GM23248 (cell line): ENCODE measurements at places on chromosomes 2 and 18. TPM values are rescaled to one million over a fixed set of nuclear protein-coding genes. Genes with fewer than 3 reads are reported as not detected.
A peak's percentile ranks its signal among the peaks of the same experiment; 100 is the strongest.

DNA sequence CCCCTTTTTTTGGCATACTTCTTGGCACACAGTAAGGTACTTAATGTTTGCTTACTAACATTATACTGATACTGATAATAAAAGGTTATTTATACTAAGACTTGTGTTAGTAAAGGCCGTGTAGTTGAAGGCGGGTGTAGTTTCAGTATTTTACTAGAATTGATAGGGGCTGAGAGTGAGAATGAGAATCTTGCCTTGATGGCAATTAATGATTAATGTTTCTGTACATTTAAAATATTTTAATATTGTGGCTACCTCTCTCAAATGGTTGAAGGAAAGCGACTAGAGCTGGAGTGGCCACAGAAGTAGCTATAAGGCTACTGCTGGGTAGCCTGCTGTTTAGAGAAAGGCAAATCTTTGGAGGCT is 29.3 kb downstream of the PELI1 start:
- DNase-seq = no peak

GRCh38 chr2:199907008-199907714 is 3.9 kb upstream of the C2orf69 start:
- no peak for DNase-seq

AFTPH gene
- 20.1 and 26.2 TPM in 2 replicates for total RNA-seq

DNA sequence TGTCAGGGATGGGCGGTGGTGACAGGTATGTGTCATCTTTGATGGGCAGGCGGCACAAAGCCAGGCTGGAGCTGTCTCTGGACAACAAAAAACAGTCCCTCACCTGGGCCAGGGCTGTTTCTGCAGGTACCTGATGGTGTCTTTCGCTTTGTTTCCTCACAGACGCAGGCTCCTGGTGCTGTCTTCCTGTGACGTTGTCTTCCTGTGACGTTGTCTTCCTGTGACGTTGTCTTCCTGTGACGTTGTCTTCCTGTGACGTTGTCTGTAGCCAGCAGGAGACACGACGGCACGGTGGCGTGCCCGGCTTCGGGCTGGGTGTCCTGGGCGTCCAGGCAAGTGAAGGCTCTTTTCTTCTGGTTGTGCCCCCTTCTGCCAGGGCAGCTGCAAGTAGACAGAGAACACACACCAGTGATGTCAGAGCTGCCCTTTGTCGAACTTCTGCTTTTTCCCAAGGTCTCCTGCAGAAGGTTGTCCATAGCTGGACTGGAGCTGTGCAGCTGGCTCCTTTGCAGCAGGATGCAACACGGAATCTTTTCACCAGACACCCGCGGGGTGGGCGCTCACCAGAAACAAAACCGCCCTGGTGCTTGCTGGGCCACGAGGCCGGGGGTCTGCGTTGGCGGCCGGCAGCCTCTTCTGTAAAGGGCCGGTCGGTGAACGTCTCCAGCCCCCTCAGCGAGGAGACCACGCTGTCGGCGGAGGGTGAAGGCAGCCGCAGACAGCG is 21.1 kb downstream of the GPR35 start:
- DNase-seq = no peak

GRCh38 chr18:29271501-29271900 is 1094.6 kb upstream of the CDH2 start:
- DNase-seq = no peak

GRCh38 chr2:173311844-173312606 is 42.6 kb upstream of the CDCA7 start:
- DNase-seq = no peak

- no peak for DNase-seq
Observed at GRCh38 chr2:100222844-100223243, 80.5 kb upstream of the AFF3 start.

GRCh38 chr2:229725716-229726574 is 11.6 kb upstream of the DNER start:
- peak; percentile 81 for DNase-seq

DNAJC5G gene
- not detected in 2 replicates for total RNA-seq

VWA3B gene
- total RNA-seq = not detected in 2 replicates

DNA sequence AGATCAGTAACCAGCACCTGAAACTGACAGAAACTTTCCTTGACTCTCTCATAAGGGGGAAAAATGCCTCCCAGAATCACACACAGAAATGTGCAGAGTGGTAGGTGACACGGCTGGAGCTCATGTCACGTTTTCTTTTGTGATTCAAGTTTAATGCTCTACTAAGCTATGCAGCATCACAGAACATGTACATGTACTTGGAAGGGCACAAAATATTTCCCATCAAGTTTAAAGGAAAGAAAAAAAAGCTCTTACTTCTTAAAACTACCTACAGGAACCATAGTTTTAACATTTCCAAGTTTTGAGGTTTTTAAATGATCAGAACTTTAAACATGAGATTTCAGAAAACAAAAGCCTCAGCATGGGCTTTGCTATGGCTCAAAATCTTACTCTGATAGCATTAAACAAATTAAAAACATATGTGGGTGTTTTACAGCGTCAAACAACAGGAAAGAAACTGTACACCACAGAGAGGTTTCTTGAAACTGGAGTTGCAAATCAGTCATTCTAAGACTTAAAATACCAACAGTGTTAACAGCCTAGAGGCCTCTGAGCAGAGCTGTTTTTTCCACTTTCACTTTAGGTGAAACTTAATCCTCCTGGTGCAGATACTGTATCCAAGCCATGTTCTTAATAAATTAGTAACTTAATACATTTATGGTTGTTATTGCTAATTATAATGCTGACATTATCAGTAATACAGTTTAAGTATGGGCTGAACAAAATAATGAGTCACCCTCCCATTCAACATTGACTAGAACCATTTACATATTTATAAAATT is 30.1 kb downstream of the MBP start:
- peak; percentile 87 for DNase-seq

GRCh38 chr2:190763901-190764514 is 115.1 kb downstream of the NAB1 start:
- no peak for DNase-seq

GRCh38 chr2:11932048-11932512 is 185.6 kb downstream of the LPIN1 start:
- DNase-seq = no peak

DNA sequence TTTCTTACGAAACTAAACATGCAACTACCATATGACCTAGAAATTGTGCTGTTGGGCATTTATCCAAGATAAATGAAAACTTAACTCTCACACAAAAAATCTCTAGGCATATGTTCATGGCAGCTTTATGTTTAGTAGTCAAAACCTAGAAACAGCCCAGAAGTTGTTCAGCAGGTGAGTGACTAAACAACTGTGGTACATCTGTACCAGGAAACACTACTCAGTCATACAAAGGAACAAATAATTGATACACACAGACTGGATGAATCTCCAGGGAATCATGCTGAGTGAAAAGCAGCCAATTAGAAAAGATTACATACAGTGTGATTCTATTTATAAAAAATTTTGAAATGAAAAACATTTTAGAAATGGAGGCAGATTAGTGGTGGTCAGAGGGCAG is 29.3 kb downstream of the DYNC2LI1 start:
- DNase-seq = no peak

- no peak for DNase-seq
Observed at GRCh38 chr18:45024357-45025088, 343.8 kb downstream of the SETBP1 start.

- DNase-seq = no peak
Observed at GRCh38 chr2:161722547-161723503, 98.6 kb downstream of the SLC4A10 start.

UCN gene
- not detected in 2 replicates for total RNA-seq

DNA sequence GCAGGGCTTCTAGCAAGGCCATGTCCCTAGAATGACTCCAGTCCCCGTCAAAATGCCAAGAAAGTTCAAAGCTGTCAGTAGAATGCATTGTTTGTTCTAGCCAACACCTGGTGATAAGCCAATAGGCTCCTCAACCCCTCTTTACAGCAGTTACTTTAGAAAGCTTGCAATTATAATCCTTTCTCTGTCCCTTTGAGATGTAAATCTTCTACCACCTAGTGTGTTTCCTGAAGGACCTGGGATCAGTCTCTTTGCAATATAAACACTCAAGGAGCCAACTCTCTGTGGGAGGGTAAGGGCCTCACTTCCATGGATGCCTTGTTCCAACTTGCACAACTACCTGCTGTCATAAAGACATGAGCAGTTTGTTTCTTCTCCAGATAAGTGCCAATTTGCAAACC is 301.8 kb downstream of the NBAS start:
- DNase-seq = no peak

- DNase-seq = no peak
Observed at GRCh38 chr2:174762464-174762863, 1.8 kb downstream of the CHRNA1 start.

MDH1B gene
- 0.25 and 0.54 TPM in 2 replicates for total RNA-seq

GRCh38 chr18:49486606-49486952 is 455 bp downstream of the C18orf32 start:
- DNase-seq = peak; percentile 50

AQP12A gene
- not detected in 2 replicates for total RNA-seq

GKN2 gene
- not detected in 2 replicates for total RNA-seq
